ENCODE measurements at places on chromosomes 4 and X.

GRCh38 chr4:74005528-74005927 lies 7.1 kb upstream of the CXCL5 start:
- H3K4me3 ChIP-seq = no peak overlapping the region
- DNase-seq = no peak
- H3K36me3 ChIP-seq = no peaks in the 10 kb centered on the region
- H3K4me1 ChIP-seq = no peaks in the 10 kb centered on the region
- no peaks in the 10 kb centered on the region for H3K27me3 ChIP-seq

DNA sequence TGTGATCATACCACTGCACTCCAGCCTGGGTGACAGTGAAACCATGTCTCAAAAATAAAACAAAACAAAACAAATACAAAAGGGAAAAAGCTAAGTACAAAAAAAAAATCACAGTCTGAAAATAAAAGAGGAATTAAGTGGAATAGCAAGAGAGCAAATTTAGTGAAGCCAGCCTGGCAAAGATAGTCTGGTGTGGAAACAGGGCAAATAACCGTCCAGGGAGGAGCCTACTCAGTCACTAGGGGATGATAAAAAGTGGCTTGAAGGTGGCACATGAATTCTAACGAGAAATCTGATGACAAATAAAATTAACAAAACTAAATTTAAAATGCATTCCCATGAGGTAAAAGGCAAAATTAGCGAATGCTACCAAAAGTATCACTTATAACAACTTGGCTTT lies 8.2 kb downstream of the PDGFC start:
- no peak overlapping the region for H3K4me3 ChIP-seq
- no peak for DNase-seq
- H3K27ac ChIP-seq = no peak overlapping the region
- no peaks in the 10 kb centered on the region for H3K36me3 ChIP-seq
- H3K27me3 ChIP-seq = no peaks in the 10 kb centered on the region
- H3K4me1 ChIP-seq = peaks cover 30% of the 10 kb centered on the region

- no peaks in the 10 kb centered on the region for H3K27me3 ChIP-seq
- no peak for DNase-seq
- H3K27ac ChIP-seq = no peak overlapping the region
- no peaks in the 10 kb centered on the region for H3K4me1 ChIP-seq
- no peak overlapping the region for H3K4me3 ChIP-seq
Measured at GRCh38 chrX:2327423-2327822, 173.4 kb downstream of the DHRSX start.

- no peaks in the 10 kb centered on the region for H3K36me3 ChIP-seq
- DNase-seq = no peak
- no peaks in the 10 kb centered on the region for H3K27me3 ChIP-seq
- H3K27ac ChIP-seq = no peak overlapping the region
Measured at GRCh38 chrX:10177601-10178000, 20.8 kb downstream of the CLCN4 start.
